ENCODE measurements at places on chromosomes 7 and 10. TPM values are rescaled to one million over a fixed set of nuclear protein-coding genes. Genes with fewer than 3 reads are reported as not detected.

DNA sequence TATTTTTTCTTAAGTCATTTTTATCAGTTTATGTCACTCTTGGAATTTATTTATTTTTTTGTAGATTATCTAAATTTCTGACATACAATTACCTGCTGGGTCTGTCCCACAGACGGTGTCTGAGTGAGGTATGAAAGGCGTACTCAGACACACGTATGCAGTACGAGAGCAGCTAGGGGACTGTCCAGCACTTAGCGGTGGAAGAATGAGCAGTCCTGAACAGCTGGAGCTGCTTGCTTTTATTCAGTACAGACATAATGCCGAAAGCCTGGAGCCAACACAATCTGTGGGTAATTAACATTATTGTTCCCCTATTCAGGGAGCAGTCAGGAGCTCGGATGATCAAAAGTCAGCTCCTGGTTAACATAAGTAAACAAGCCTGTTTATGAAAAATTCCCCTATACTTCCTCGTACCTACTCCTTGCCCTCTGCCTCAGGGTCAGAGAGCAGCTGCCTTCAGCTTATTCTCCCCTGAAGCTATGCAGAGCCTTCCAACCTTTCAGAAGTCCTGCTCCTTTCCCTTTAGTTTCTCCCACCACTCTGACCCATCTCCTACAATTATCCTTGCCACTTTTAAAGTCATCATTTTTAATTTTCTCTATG is 488.0 kb upstream of the POM121L12 start:
- H3K27me3 ChIP-seq, result no peaks in the 10 kb centered on the region
- H3K27ac ChIP-seq, result no peak overlapping the region
- no peak for DNase-seq

GRCh38 chr7:128831178-128831993 is 1.2 kb downstream of the FLNC start:
- H3K27ac ChIP-seq, result no peak overlapping the region
- H3K36me3 ChIP-seq, result no peaks in the 10 kb centered on the region
- DNase-seq, result peak; percentile 4
- peaks cover 26% of the 10 kb centered on the region for H3K4me1 ChIP-seq
- H3K4me3 ChIP-seq, result no peak overlapping the region
- peaks cover 5% of the 10 kb centered on the region for H3K27me3 ChIP-seq

- no peak overlapping the region for H3K4me3 ChIP-seq
- no peak for DNase-seq
- peaks cover 29% of the 10 kb centered on the region for H3K4me1 ChIP-seq
- peaks cover 62% of the 10 kb centered on the region for H3K27me3 ChIP-seq
- H3K27ac ChIP-seq, result no peak overlapping the region
- H3K36me3 ChIP-seq, result no peaks in the 10 kb centered on the region
Observed at GRCh38 chr7:27205325-27206280, 5.7 kb upstream of the HOXA13 start.

DNA sequence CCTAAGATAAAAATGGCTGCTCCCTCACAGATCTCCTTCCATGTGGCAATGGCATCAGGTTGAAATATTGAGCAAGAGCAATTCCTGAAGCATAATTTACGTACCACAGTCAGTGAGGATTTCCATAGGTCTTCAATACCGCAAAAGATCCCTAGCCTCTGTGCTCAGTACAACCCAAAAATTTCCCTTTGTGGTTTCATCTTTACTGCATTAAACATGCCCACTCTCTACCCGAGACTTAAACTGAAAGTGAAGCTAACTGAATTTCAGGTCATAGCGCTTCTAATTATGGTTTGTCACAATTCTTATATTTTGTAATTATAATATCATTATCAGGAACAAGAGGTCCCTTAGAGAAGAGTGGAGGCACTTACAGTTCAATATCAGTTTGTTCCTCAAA is 1071.1 kb downstream of the XPNPEP1 start:
- H3K27ac ChIP-seq, result no peak overlapping the region
- no peak for DNase-seq
- H3K4me1 ChIP-seq, result no peaks in the 10 kb centered on the region
- no peaks in the 10 kb centered on the region for H3K27me3 ChIP-seq
- no peak overlapping the region for H3K4me3 ChIP-seq

DNA sequence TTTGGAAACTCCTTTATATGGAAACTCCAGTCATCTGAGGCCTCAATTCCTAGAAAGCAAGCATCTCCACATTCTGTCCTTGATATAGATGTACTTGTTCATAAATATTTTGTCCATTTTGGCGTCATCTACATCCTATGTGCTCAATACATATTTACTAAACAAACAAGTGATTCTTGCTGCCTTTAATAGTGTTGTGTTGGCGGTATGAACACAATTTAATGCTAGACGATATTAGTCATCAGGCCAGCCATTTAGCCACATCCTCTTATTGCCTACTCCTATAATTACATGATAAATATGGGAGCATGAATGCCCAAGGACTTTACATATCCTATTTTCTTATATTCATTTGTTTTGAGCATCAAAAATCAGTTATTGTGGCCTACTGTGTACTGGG is 18.5 kb upstream of the IFRD1 start:
- H3K4me3 ChIP-seq, result no peak overlapping the region
- H3K4me1 ChIP-seq, result no peaks in the 10 kb centered on the region
- no peaks in the 10 kb centered on the region for H3K36me3 ChIP-seq
- no peaks in the 10 kb centered on the region for H3K27me3 ChIP-seq

GRCh38 chr10:95035332-95036295 is 33.7 kb downstream of the CYP2C8 start:
- H3K27me3 ChIP-seq, result no peaks in the 10 kb centered on the region
- no peaks in the 10 kb centered on the region for H3K4me1 ChIP-seq
- DNase-seq, result no peak
- H3K4me3 ChIP-seq, result no peak overlapping the region

- no peaks in the 10 kb centered on the region for H3K4me1 ChIP-seq
- H3K27ac ChIP-seq, result no peak overlapping the region
- no peaks in the 10 kb centered on the region for H3K36me3 ChIP-seq
- H3K4me3 ChIP-seq, result no peak overlapping the region
- DNase-seq, result no peak
Observed at GRCh38 chr7:103686064-103686463, 240.1 kb upstream of the SLC26A5 start.

DNA sequence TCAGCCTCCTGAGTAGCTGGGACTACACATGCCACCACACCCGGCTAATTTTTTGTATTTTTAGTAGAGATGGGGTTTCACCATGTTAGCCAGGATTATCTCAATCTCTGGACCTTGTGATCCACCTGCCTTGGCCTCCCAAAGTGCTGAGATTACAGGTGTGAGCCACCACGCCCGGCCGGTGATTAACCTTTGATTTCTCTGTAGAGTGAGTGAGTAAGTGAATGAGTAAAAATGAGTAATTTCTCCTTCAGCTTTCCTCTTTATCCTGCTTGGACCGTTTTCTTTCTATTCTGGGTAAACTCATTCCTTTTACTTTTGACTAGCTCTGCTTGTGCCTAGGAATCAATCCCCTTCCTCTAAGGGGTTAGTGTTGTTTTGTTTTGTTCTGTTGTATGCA is 36.8 kb downstream of the ST7 start:
- no peaks in the 10 kb centered on the region for H3K27me3 ChIP-seq
- no peak overlapping the region for H3K27ac ChIP-seq
- H3K4me1 ChIP-seq, result no peaks in the 10 kb centered on the region
- no peak overlapping the region for H3K4me3 ChIP-seq
- no peaks in the 10 kb centered on the region for H3K36me3 ChIP-seq
- DNase-seq, result no peak

DNA sequence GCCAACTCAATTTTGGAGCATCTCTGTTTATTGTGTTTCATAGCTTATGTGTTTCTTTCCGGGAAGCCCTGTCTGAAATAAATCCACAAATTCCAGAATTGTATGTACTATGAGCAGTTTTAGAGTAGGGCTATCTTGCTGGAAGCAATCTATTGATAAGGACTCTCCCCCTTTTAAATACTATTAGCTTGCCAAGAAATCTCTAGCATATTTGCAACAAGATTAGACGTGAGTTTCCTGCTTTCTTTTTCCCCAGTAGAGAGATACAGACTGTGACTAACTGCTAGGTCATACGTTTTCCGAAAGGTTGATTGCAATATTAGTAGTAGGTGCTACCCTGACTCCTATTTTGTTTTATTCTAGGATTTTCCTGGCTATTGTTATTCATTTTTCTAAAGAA is 277.0 kb downstream of the MALRD1 start:
- DNase-seq, result no peak
- H3K4me3 ChIP-seq, result no peak overlapping the region
- H3K4me1 ChIP-seq, result no peaks in the 10 kb centered on the region
- H3K36me3 ChIP-seq, result no peaks in the 10 kb centered on the region

DNA sequence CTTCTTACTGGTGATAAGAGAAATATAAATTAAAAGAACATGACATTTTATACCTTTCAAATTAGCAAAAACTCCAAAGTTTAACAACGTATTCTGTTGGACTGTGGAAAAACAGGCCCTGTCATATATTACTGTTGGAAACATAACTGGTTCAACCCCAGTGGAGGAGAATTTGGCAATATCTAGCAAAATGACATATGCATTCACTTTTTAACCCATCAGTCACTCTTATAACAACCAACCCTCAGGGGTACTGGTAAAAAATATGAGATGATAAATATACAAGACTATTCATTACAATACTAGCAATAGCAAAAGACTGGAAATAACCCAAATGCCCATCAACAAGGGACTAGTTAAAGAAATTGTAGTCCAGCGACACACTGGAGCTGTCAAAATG is 22.9 kb upstream of the NEBL start:
- no peaks in the 10 kb centered on the region for H3K27me3 ChIP-seq
- no peaks in the 10 kb centered on the region for H3K4me1 ChIP-seq
- DNase-seq, result no peak
- H3K36me3 ChIP-seq, result no peaks in the 10 kb centered on the region

GRCh38 chr7:20444030-20444800 is 113.5 kb downstream of the ITGB8 start:
- no peaks in the 10 kb centered on the region for H3K36me3 ChIP-seq
- no peaks in the 10 kb centered on the region for H3K27me3 ChIP-seq
- DNase-seq, result no peak
- H3K4me1 ChIP-seq, result no peaks in the 10 kb centered on the region
- H3K27ac ChIP-seq, result no peak overlapping the region
- H3K4me3 ChIP-seq, result no peak overlapping the region

- no peaks in the 10 kb centered on the region for H3K27me3 ChIP-seq
- H3K4me3 ChIP-seq, result no peak overlapping the region
- no peaks in the 10 kb centered on the region for H3K4me1 ChIP-seq
- H3K27ac ChIP-seq, result no peak overlapping the region
Observed at GRCh38 chr7:127151379-127151778, 101.4 kb downstream of the GRM8 start.

- H3K4me1 ChIP-seq, result no peaks in the 10 kb centered on the region
- H3K27me3 ChIP-seq, result no peaks in the 10 kb centered on the region
- DNase-seq, result no peak
- H3K27ac ChIP-seq, result no peak overlapping the region
- H3K36me3 ChIP-seq, result no peaks in the 10 kb centered on the region
- H3K4me3 ChIP-seq, result no peak overlapping the region
Observed at GRCh38 chr10:1182280-1183032, 126.3 kb downstream of the WDR37 start.

DNA sequence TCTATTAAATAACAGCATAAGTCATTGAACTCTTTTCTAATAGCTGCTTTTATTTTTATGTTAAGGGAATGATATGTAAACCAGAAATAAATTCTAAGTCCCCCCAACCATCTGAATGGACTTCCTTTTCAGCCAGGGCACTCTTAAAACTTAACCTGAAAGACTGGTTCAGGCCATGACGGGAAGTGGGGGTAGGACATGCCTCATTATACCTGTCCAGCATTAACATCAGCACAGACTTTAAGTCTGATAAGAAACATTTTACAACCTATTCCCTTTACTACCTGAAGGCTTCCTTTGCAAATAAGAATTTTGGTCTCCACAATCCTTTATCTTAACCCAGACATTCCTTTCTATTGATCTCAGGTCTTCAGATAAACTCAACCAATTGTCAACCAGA is 56.0 kb upstream of the CYP2C18 start:
- no peaks in the 10 kb centered on the region for H3K4me1 ChIP-seq
- no peak overlapping the region for H3K4me3 ChIP-seq
- H3K27me3 ChIP-seq, result no peaks in the 10 kb centered on the region
- no peak for DNase-seq
- no peak overlapping the region for H3K27ac ChIP-seq

DNA sequence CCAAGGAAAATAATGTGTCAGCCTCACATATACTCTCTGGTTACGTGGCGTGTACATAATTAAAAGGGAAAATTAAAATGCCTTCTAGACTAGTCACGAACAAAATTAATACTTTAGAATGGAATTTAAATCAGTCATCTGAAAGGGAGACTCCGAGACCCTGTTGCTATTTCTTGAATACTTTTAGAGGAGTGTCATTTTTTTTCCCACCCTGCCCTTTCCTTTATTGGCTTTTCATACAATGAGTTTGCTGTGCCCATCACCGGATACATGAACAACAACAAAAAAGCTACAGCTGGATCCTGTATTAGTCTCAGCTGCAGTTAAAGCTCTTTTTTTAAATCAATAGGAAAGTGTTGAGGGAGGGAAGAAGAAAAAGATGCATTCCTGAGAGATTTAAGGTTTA is 20.1 kb downstream of the CYTH3 start:
- peaks cover 8% of the 10 kb centered on the region for H3K4me1 ChIP-seq
- H3K4me3 ChIP-seq, result no peak overlapping the region
- no peak for DNase-seq
- H3K36me3 ChIP-seq, result no peaks in the 10 kb centered on the region

DNA sequence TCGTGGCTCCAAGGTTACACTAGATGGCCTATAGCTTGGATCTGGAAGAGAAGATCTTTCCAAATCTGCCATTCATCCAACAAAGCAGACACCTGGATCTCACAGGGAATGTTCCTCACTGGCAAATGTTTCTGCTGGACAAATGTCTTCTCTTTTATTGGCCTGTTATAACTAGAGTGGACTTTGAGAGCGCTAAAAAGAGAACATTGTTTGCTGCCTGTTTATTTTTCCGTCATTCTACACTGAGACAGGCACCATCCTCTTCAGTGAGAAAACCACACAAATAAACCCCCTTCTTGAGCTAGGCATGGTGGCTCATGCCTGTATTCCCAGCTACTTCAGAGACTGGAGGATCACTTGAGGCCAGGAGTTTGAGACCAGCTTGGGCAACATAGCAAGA is 206.9 kb downstream of the CREB5 start:
- H3K27ac ChIP-seq, result no peak overlapping the region
- no peak for DNase-seq
- no peaks in the 10 kb centered on the region for H3K27me3 ChIP-seq
- no peak overlapping the region for H3K4me3 ChIP-seq

The ASB15 gene
- polyA plus RNA-seq, result 0.14 TPM

The MMRN2 gene
- 1.2 TPM for polyA plus RNA-seq

The TMEM273 gene
- 33.6 TPM for polyA plus RNA-seq

The TEX36 gene
- not detected for polyA plus RNA-seq

The OR13A1 gene
- polyA plus RNA-seq, result not detected

The PDE1C gene
- not detected for polyA plus RNA-seq

The CRHR2 gene
- not detected for polyA plus RNA-seq

The CAMK1D gene
- polyA plus RNA-seq, result 4.7 TPM

The TMEM184A gene
- not detected for polyA plus RNA-seq

The NEUROG3 gene
- not detected for polyA plus RNA-seq

The PRKG1 gene
- not detected for polyA plus RNA-seq

The KEL gene
- not detected for polyA plus RNA-seq

The UTF1 gene
- polyA plus RNA-seq, result not detected

The EXOC6 gene
- 7.5 TPM for polyA plus RNA-seq

The VPS41 gene
- 54.2 TPM for polyA plus RNA-seq

The LZTS2 gene
- 13.2 TPM for polyA plus RNA-seq
